ENCODE measurements at places on chromosomes 16 and 17.
A peak's percentile ranks its signal among the peaks of the same experiment; 100 is the strongest.

- no peak for DNase-seq
These were observed 6.8 kb upstream of the HROB start for GRCh38 chr17:44134752-44135568.

GRCh38 chr17:42120770-42121769, at the start of gene KAT2A:
Gene KAT2A, minus strand, starts transcription at chr17:42121367. Its CDS starts 63 bp downstream, at chr17:42121304.
- DNase-seq = peak; percentile 88

GRCh38 chr17:16947470-16947869, 24.4 kb downstream of the TNFRSF13B start:
- DNase-seq = no peak

GRCh38 chr17:76598004-76598439, 12.4 kb upstream of the ST6GALNAC2 start:
- no peak for DNase-seq

- no peak for DNase-seq
These were observed 3.9 kb downstream of the ZNF319 start for GRCh38 chr16:57996406-57997175.

DNA sequence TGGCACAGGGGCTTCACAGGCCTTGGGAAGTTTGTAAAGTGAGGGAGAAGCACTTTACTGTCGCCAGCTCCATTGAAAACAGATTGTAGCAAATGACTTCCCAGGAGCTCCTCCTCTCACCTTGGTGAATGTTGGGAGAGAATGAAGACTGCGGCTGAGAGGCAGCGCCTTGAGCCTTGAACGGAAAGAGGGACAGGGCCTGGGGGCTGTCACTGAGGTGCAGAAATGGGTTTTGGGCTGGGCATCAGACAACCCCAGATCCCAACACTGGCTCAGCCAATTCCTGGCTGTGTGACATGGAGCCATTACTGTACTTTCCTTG, 603 bp upstream of the MRTFB start:
- no peak for DNase-seq

DNA sequence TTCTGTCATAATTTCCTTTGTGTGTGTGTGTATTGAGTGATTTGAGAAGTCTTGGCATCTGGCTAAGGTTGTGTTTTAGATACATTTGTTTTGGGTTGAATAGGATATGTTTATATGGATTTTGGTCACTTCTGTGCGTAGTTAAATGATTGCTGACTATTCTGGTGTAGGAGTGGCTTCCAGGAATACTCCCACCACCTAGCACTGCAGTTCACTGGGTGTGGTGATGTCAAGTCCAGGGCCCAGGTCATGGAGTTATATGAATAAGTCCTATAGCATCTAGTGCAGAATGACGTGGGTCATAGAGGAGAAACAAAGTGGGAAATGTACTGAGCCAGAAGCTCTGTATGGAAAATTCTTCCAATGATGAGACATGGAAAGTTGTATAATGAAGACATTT, 465.4 kb upstream of the CCL2 start:
- no peak for DNase-seq

GRCh38 chr17:5380491-5381135, 38.8 kb downstream of the NUP88 start:
- no peak for DNase-seq

DNA sequence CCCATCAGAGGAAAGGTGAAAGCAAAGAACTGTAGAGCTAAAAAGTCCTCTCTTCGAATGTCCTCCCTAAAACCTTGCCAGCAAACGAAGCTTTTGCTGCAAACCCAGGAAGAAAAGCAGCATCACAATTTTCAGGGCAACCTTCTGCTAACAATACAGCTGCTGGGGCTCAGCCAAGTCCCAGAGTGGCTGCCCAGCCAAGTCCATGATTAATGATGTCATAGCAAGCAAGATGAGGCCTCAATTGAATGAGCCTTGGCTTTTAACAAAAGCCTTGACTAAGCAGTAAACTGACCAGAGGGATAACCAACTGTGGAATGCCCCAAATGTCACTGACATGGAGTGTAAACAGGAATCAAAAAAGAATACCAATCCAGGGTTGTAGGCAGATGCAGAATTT, 342.7 kb downstream of the PMP22 start:
- peak; percentile 19 for DNase-seq

GRCh38 chr16:62225675-62226074, 189.4 kb upstream of the CDH8 start:
- DNase-seq = peak; percentile 76

DNA sequence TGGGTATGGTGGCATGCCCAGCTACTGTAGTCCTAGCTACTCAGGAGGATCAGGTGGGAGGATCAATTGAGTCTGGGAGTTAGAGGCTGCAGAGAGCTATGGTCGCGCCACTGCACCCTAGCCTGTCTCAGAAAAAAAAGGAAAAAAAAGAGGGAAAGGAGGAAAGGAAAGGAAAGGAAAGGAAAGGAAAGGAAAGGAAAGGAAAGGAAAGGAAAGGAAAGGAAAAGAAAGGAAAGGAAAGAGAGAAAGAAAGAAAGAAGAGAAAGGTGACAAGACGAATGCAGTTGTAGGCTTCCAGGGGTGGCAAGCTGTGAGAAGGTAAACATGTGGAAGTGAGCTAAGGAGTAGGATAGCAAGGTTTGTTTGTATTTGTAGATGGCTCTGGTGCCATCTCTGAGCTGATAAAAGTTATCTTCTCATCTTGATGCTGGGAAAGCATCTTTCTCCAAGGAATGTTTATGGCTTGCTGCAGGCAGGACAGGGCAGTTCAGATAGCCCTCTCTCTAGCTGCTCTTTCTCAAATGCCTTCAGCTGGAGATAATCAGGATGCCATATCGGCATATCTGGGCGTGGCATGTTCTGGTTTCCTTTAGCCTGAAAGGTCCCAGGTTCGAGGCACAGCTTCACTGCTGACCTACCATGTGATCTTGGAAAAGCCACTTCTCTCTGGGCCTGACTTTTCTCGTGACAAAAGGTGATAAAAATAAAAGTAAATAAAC, 2.8 kb upstream of the NOS2 start:
- no peak for DNase-seq

- DNase-seq = no peak
These were observed 11.2 kb downstream of the PRAC1 start for GRCh38 chr17:48711128-48711527.

- peak; percentile 58 for DNase-seq
These were observed 1.5 kb downstream of the FGF11 start for GRCh38 chr17:7440834-7441195.

DNA sequence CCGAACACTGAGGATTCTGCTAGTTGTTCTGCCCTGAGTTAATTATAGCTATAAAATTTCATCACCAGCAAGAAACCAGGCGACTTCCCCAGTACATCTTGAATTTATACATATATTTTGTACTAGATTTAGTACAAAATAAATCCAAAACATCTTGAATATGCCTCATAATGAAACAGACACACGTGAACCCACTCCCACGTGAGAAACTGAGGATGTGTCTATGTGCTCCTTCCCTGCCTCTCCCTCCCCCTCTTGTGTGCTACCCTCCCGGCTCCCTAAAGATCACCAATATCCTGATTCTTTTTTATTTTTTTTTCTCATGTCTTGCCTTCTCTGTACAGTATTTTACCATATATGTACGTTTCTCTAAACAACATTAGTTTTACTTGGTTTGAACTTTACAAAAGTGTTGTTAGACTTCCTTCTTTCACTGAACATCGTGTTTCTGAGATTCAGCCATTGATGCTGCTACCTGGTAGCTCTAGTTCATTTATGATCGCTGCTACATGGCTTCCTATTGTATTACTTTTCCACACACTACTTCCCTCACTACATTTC, 1.1 kb upstream of the LCMT1 start:
- no peak for DNase-seq

DNA sequence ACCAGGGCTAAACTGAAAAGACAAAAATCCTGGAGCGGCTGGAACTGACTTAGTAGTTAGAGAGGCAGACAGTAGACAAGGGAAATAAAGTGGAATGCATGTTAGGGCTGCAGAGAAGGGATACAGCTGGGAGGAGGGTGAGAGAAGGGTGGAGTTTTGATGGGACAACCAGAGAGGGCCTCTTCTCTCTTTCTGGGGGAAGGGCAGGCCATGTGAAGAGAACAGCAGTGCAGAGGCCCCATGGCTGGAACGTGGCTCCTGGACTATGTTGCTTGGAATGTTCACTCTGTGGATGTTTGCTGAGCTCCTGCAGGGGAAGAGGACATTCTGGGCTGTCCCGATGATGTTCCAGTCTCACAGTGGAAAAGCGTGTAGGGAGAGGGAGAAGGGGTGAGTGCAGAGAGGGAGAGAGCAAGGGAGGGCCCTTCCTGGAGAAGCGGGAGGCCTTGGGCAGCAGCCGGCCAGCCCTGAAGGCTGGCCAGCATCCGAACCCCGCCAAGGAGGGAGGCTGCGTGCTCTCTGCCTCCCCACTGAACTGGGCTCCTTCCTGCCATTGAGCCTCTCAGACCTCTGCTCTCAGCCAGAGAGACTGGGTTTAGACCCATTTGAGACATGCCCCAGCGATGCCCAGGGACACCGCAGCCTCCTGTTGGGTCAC, 33.1 kb upstream of the GSE1 start:
- DNase-seq = no peak

DNA sequence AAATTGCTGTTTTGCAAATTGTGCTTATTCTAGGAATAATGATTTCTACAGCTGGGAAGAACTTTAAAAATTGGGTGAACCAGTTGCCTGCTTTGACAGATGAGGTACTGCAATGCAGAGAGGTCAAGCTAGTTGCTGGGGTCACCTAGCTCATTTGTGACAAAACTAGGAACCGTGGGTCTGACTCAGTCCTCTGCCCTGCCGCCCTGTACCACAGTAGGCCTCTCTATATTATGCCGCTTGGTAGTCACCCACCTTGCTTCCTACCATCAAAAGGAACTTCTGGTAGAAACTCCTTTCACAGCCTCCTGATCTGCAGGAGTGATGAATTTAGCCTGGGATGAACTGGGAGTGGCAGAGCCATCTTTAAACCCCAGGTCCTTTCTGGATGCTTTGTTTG, 105.7 kb downstream of the PITPNC1 start:
- no peak for DNase-seq

DNA sequence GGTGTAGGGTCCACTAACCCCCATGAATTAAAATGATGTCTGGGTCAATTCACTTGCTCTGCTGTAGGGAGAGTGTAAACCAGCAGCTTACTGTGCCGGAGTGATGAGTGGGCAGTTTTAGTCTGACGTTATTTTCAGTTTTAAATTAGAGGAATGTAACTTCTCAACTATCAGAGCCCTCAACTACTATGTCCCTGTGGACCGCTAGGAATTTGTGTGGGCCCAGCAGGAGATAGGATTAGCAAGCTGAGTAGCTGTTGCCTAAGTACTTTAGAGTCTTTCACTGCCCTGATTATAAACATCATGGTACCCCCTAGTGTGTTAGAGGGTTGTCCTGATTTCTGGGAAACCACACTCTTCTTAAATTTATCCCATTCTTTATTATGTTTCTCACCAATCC, 11.4 kb downstream of the MARVELD3 start:
- DNase-seq = peak; percentile 30

GRCh38 chr17:63246344-63246743, 199.8 kb downstream of the CYB561 start:
- DNase-seq = no peak

- DNase-seq = no peak
These were observed 24.5 kb downstream of the ZDHHC7 start for GRCh38 chr16:84986879-84987278.

- DNase-seq = no peak
These were observed 210.3 kb upstream of the AXIN2 start for GRCh38 chr17:65771704-65772103.

DNA sequence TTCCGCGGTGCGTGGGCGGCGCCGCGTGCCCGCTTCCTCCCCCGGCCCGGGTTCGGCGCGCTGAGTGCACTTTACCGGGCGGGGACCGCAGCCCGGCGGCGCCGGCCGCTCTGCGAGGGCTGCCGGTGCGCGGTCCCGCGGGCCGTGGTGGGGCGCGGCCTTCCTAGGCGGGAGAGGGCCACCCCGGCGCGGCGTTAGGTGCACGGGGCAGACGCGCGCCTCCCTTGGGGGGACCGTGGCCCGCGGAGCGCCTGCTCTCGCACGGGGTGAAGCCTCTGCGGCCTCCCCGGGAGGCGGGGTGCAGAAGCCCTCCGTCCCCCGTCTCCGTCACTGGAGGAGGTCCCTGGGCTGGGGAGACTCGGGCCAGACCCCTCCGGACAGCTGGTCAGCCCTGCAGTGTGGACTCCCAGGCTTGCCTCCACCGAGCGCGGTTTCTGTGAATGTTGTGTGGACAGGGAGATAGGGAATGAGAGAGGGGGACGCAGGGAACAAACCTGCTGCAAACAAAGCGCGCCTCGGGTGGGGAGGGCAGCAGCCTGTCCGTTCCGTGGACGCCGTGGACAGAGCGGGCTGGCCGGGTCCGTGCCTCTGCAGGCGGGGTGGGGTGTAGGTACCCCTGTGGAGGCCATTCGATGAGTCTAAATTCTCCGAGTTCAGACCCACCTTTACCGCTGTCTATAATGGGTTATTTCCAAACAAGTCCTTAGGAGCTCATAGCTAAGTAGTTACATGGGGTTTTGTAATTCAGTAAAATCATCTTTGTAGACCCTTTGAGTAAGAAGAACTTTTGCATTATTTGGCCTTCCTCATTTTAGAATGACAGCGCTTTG, 721 bp downstream of the TBCD start:
- peak; percentile 38 for DNase-seq

GRCh38 chr17:40309031-40309948, at the start of gene RARA:
Gene RARA, plus strand, starts transcription at chr17:40309180. Its CDS starts 22,039 bp downstream, at chr17:40331219.
- no peak for DNase-seq

GRCh38 chr16:27318392-27319256, 4.8 kb downstream of the IL4R start:
- DNase-seq = no peak

GRCh38 chr17:900336-900934, 79.1 kb downstream of the NXN start:
- DNase-seq = no peak

- DNase-seq = peak; percentile 19
These were observed 308.3 kb upstream of the CDH5 start for GRCh38 chr16:66058172-66058691.

GRCh38 chr16:81576696-81577095, 132.1 kb downstream of the CMIP start:
- no peak for DNase-seq

- DNase-seq = no peak
These were observed 195.8 kb downstream of the KCNJ2 start for GRCh38 chr17:70365091-70365583.

DNA sequence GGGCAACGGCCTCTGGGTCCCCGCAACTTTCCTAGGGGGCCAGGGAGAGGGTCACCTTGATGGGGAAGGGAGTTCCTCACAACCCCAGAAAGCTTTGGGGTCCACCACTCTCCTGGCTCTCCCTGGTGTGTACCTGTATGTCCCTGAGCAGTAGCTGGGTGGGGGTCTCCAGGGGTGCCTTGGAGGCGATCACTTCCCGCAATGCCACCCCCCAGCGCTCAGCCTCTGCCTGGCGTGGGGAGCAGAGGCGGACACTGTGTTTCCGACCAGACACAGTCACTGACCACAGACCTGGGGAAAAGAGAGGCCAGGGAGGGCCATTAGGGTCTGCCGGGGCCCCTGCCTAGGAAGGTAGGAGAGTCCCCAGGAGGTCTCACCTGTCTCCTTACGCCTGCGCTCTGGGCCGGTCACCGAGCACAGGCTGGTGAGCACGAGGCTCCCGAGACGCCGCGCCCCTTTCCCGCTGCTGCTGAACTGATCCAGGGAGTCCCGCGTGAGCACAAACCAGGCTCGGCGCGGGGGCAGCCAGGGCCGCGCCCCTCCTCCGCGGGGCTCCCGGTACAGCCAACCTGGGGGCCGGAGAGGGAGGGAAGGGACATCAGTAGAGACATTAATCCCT, 3.4 kb downstream of the PLEKHH3 start:
- DNase-seq = no peak

All from MG63 (cell line).